OCI-LY7 (cell line): ENCODE measurements at places on chromosomes 4 and X. TPM values are rescaled to one million over a fixed set of nuclear protein-coding genes. Genes with fewer than 3 reads are reported as not detected.

- no peak for DNase-seq
Observed at GRCh38 chrX:69046996-69047490, 118.2 kb downstream of the PJA1 start.

- DNase-seq: peak; percentile 64
Observed at GRCh38 chrX:21985332-21985777, 44.8 kb downstream of the SMS start.

Gene XG
- total RNA-seq: not detected in 2 replicates

- no peak for DNase-seq
Observed at GRCh38 chr4:178165951-178166308, 723.7 kb upstream of the AGA start.

- DNase-seq: no peak
Observed at GRCh38 chr4:6560416-6561172, 14.4 kb upstream of the MAN2B2 start.

DNA sequence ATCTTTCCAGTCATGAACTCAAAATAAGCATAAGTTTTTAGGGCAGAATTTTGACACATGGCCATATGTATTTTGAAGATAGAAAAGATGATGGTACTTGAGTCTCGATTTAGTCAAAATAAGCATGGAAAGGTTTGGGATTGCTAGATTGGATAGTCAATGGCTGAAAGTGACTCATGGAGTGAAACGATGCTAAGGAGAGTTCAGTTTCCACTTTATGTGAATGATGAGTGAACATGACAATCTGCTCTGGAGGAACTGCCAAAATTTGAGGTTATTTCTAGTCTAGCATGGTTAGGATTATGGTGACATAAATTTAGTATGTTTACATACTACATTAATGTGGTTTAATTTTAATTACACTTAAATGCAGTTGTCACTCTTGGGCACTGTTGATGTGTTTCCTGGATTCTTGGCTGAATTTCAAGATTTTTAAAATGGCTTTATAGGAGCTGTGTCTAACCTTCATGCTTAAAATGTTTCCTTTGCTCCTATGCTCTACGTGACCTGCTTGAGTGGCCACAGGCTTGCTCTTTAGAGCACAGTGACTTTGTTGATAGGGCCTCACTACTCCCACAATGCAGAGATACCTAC lies 17.1 kb downstream of the DDX3X start:
- DNase-seq: no peak

DNA sequence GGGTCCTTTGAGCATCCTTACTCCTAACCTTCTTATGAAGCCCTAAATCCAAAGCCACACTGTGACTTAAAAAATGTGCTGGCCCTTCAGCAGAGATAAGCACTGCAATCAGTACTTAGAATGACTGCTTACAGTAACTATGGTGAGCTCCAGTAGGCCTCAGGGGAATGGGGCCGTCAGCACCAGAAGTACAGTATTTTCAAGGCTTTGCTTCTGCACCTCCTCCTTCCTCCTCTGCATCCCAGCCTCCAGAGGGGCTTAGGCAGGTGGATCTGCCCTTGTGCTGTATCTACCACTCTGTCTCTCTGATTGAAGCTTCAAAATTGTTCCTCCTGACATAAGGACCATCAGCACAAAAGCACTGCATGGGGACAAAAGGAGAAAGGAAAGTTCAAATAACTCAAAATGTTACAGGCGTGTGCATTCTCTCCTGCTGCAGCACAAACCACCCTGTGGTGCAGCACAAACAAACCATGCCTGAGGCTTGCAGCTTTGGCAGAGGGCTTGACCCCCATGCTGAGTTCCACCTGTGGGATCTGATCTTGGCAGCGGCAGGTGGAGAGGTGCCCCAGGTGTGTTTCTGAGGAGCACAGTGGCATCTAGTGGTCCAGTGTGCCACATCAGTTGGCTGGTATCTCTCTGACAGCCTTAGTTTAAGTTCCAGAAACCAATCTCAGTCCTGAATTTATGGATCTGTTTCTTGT lies 164.7 kb downstream of the SOWAHB start:
- DNase-seq: no peak

GRCh38 chrX:111892375-111892774 lies 16.4 kb downstream of the TRPC5OS start:
- no peak for DNase-seq

- DNase-seq: no peak
Observed at GRCh38 chrX:66162331-66162822, 1.7 kb upstream of the HEPH start.

DNA sequence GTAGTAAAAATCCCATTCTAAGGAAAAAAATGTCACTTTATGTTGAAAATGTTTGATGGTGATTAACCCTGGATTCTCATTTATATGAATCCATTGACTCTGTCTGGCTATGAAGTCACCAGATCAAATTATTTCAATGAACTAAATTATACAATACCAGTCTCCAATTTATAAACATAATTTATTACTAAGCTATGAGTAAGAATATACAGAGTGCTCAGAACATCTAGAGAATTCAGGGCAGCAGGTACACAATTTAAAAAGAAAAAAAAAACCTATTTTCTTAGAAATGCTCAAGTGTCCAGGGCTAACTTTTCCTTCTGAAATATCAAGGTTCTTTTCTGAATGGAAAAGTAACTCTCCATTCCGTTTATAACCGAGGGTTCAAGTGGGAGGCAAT lies 48.6 kb downstream of the VEGFC start:
- no peak for DNase-seq
